ENCODE measurements at places on chromosomes 16 and 17. TPM values are rescaled to one million over a fixed set of nuclear protein-coding genes. Genes with fewer than 3 reads are reported as not detected.
A peak's percentile ranks its signal among the peaks of the same experiment; 100 is the strongest.

DNA sequence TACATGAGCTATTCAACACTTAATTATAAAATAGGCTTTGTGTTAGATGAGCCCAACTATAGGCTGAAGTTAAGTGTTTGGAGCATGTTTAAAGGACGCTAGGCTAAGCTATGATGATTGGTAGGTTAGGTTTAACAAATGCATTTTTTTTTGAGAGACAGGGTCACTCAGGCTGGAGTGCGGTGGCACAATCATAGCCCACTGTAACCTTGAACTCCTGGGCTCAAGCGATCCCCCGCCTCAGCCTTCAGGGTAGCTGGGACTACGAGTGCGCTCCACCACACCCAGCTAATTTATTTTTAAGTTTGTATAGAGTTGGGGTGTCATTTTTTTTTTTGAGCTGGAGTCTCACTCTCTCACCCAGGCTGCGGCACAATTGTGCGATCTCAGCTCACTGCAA, 19.3 kb upstream of the GPRC5C start:
- H3K4me1 ChIP-seq: peaks cover 6% of the 10 kb centered on the region
- H3K27ac ChIP-seq: no peak overlapping the region
- H3K36me3 ChIP-seq: peaks cover 1% of the 10 kb centered on the region

- peaks cover 2% of the 10 kb centered on the region for H3K4me1 ChIP-seq
- no peak overlapping the region for H3K27ac ChIP-seq
- no peak overlapping the region for H3K4me3 ChIP-seq
- peaks cover 13% of the 10 kb centered on the region for H3K36me3 ChIP-seq
- H3K27me3 ChIP-seq: no peaks in the 10 kb centered on the region
- no peak for DNase-seq
Observed at GRCh38 chr17:81576621-81577277, 24.6 kb upstream of the FAAP100 start.

DNA sequence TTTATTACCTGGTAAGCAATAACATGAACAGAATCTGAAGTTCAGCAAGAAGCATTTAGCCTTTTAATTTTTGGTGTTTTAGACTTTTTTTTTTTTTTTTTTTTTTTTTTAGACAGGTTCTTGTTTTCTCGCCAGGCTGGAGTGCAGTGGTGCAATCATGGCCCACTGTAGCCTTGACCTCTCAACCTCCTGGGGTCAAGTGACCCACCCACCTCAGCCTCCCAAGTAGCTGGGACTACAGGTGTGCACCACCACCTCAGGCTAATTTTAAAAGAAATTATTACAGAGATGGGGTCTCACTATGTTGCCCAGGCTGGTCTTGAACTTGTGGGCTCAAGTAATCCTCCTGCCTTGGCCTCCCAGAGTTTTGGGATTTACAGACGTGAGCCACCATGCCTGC, 173.0 kb upstream of the RBL2 start:
- no peak for DNase-seq
- H3K4me3 ChIP-seq: no peak overlapping the region
- peaks cover 29% of the 10 kb centered on the region for H3K36me3 ChIP-seq
- H3K27me3 ChIP-seq: no peaks in the 10 kb centered on the region

DNA sequence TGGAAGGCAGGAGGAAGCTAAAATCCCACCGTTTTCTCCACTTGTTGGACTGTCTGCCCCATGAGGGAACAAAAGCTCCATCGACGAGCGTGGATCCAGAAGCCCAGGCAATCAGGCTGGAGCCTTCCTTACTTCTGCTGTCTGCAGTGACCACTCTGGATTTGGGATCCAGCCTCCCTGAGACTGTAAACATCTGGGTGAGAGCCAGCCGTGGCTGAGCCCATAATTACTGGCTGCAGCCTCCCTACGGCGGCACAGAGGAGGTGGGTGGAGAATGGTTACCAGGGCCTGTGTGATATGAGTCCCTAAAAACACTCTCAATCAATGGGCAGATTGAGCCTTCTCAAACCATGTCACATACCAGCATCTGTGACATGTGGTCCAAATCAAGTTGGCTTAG, 158.2 kb downstream of the FOXL1 start:
- H3K4me3 ChIP-seq: no peak overlapping the region
- peaks cover 60% of the 10 kb centered on the region for H3K27me3 ChIP-seq
- no peak for DNase-seq

DNA sequence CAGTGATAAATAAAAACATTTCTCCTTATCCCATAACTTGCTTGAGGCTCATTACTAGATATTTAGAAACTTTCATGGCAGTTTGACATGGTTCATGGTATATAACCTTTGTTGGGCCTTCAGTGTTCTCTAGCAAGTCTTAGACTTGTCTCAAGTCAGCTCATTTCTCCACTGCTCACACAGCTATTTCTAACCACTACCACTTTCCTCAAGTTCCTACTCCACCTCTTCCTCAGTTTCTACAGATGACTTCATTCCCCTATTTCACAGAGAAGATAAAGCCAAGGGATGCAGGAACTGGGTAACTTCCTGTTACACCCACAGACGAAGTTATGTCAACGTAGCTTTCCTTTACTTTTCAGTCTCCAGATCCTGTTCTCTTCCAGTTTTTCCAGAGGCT, 23.2 kb downstream of the NLK start:
- peaks cover 14% of the 10 kb centered on the region for H3K4me1 ChIP-seq
- H3K27me3 ChIP-seq: no peaks in the 10 kb centered on the region
- peaks cover 18% of the 10 kb centered on the region for H3K36me3 ChIP-seq
- no peak overlapping the region for H3K4me3 ChIP-seq
- H3K27ac ChIP-seq: peak overlapping the region; percentile 0

- H3K36me3 ChIP-seq: no peaks in the 10 kb centered on the region
- H3K27me3 ChIP-seq: no peaks in the 10 kb centered on the region
- H3K4me1 ChIP-seq: no peaks in the 10 kb centered on the region
- H3K27ac ChIP-seq: no peak overlapping the region
- DNase-seq: no peak
- no peak overlapping the region for H3K4me3 ChIP-seq
Observed at GRCh38 chr16:88835383-88835782, 21.4 kb downstream of the GALNS start.

GRCh38 chr16:31472709-31473203, 804 bp downstream of the TGFB1I1 start:
- no peak overlapping the region for H3K27ac ChIP-seq
- H3K27me3 ChIP-seq: peaks cover 40% of the 10 kb centered on the region
- no peaks in the 10 kb centered on the region for H3K36me3 ChIP-seq
- DNase-seq: peak; percentile 57
- H3K4me1 ChIP-seq: peaks cover 14% of the 10 kb centered on the region

GRCh38 chr16:4514606-4515005, 24.0 kb downstream of the CDIP1 start:
- H3K27ac ChIP-seq: peak overlapping the region; percentile 87
- peaks cover 19% of the 10 kb centered on the region for H3K36me3 ChIP-seq
- no peaks in the 10 kb centered on the region for H3K27me3 ChIP-seq
- H3K4me1 ChIP-seq: peaks cover 51% of the 10 kb centered on the region

DNA sequence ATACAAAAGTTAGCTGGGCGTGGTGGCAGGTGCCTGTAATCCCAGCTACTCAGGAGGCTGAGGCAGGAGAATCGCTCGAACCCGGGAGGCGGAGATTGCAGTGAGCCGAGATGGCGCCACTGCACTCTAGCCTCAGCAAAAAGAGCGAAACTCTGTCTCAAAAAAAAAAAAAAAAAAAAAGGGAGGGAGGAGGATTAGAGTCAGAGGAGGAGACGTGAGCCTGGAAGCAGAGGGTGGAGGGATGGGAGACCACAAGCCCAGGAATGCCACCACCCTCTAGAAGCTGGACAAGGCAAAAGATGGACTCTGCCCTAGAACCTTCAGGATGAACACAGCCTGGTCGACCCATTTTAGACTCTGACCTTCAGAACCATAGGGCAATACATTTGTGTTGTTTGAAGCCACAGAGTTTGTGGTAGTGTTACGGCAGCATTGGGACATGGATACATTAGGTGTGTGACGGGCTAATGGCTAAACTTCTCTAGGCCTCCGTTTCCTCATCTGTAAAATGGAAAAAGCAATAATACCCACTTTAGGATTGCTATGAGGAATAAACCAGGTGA, 2.1 kb upstream of the SMIM22 start:
- peaks cover 2% of the 10 kb centered on the region for H3K4me1 ChIP-seq
- no peak for DNase-seq
- no peaks in the 10 kb centered on the region for H3K36me3 ChIP-seq

- no peaks in the 10 kb centered on the region for H3K27me3 ChIP-seq
- H3K36me3 ChIP-seq: no peaks in the 10 kb centered on the region
- DNase-seq: no peak
- H3K4me1 ChIP-seq: no peaks in the 10 kb centered on the region
- H3K4me3 ChIP-seq: no peak overlapping the region
Observed at GRCh38 chr17:43812396-43813265, 20.3 kb downstream of the MPP3 start.

GRCh38 chr16:5541356-5541755, 443.8 kb upstream of the EEF2KMT start:
- no peaks in the 10 kb centered on the region for H3K36me3 ChIP-seq
- H3K27me3 ChIP-seq: peaks cover 4% of the 10 kb centered on the region
- no peak overlapping the region for H3K27ac ChIP-seq

GRCh38 chr17:79150799-79151198, 76.2 kb downstream of the ENGASE start:
- no peak overlapping the region for H3K27ac ChIP-seq
- peaks cover 2% of the 10 kb centered on the region for H3K27me3 ChIP-seq
- no peak for DNase-seq
- no peaks in the 10 kb centered on the region for H3K4me1 ChIP-seq
- H3K4me3 ChIP-seq: no peak overlapping the region
- no peaks in the 10 kb centered on the region for H3K36me3 ChIP-seq

DNA sequence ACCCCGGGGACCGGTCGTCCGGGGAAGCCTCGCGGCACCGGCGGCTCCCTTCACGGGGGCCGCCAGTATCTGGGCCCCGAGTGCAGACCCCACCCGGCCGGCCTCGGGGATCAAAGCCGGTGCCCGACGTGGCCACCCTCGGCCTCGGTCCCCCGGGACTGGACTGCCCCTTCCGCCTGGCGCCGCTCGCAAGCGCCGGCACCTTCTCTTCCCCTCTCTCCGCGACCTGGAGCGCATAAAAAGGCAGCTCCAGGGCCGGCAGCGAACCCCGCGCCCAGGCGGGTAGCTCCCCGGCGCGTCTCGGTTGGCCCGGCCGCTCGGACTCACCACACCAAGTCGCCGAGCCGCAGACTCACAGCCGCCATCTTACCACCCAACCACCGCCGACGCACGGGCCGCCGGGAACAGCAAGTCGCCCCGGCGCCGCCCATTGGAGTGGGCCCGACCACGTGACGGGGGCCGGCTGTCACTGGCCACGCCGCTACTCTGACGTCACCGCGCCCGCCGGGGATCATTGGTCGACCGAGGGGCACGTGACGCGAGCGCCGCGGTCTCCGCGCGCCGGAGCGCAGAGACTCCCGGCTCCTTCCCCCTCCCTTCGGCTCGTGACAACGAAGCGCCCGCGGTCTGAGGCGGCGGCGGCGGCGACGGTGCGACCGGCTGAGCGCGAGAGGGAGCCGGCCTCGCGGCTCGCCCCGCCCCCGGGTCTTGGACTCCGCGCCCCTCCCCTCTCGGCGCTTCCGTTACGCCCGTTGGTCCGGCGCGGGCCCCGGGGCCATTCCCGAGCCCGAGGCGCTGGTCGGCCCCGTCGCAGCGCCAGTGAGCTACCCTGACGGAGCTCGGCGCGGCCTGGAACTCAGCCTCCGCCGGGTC, at the start of the genes GLYR1 and UBN1:
Gene GLYR1, minus strand, starts transcription at position 388 of the 873 bp plus-strand sequence. Its CDS starts 23 bp downstream, at position 365.
Gene UBN1, plus strand, starts transcription at position 581 of the 873 bp plus-strand sequence. CDS start 5,437 bp downstream, outside the sequence.
- no peaks in the 10 kb centered on the region for H3K27me3 ChIP-seq
- peaks cover 16% of the 10 kb centered on the region for H3K36me3 ChIP-seq
- DNase-seq: peak; percentile 100
- H3K4me3 ChIP-seq: peak within 1 kb of the TSS; percentile 90
- H3K4me1 ChIP-seq: peaks cover 45% of the 10 kb centered on the region

DNA sequence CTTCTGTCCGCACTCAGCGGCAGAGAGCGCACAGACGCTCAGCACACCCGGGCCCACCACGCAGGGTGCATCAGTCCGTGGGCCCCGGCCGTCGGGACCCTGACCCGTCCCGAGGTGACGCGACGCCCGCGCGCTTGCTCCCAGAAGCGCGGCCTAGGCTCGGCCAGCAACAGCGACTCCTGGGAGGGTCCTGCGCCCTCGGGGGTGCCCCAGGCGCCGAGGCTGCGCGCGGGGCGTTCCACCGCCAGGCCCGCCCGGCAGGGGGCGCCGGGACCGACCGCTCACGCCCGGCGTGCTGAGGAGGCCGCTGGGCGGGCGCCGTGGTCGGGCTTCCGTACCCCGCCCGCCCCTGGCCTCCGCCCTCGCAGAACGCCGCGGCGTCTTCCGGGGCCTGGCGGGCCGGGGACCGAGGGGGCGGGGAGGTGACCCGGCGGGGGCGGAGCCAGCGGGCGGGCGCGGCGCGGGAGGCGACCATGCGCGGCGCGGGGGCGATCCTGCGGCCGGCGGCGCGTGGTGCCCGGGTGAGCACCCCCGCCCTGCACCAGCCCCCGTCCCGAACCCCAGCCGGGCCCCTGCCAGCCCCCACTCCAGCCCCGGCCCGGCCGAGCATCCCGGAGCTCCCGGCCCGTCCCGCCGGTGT, at the start of gene CISD3:
Gene CISD3, plus strand, starts transcription at position 456 of the 640 bp plus-strand sequence. Its CDS starts 18 bp downstream, at position 474.
- H3K27ac ChIP-seq: peak within 1 kb of the TSS; percentile 93
- H3K4me3 ChIP-seq: peak within 1 kb of the TSS; percentile 93
- H3K36me3 ChIP-seq: peaks cover 10% of the 10 kb centered on the region
- no peaks in the 10 kb centered on the region for H3K27me3 ChIP-seq

DNA sequence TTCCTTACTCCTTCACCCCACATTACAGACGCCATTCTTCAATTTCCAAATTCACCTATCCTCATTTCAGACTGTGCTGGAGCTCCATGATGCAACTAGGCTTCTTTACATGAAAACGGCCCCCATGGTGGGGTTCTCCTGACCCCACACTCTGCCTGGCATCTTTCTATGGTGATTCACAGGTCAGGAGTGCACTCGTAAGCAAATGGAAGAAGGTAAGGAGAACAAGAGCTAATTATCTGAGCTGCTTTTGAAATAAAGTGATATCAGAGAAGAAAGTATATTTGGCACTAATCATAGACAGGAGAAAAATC, 27.5 kb upstream of the SUPT4H1 start:
- no peaks in the 10 kb centered on the region for H3K36me3 ChIP-seq
- peaks cover 52% of the 10 kb centered on the region for H3K4me1 ChIP-seq
- H3K4me3 ChIP-seq: peak overlapping the region; percentile 5
- DNase-seq: no peak
- no peak overlapping the region for H3K27ac ChIP-seq
- no peaks in the 10 kb centered on the region for H3K27me3 ChIP-seq

DNA sequence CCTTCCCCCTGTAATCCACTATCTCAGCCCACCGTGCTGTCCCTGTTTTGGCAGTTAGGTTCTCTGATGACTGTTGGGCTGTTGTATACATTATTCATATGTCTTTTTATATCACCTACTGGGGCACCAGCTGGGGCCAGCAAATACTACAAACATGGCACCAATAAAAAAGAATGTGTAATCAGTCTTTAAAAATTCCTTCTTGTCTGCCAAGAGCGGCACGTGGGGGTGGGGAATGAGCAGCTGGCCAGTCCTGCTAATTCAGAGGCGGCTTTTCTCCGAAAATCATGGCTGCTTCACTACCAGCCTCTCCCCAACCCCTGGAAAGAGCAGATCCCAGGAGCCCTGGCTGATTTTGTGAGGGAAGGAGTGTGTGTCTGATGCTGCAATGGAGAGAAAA, 77.7 kb upstream of the EEF2KMT start:
- H3K27me3 ChIP-seq: peaks cover 4% of the 10 kb centered on the region
- no peak for DNase-seq
- no peak overlapping the region for H3K4me3 ChIP-seq
- no peaks in the 10 kb centered on the region for H3K4me1 ChIP-seq

- H3K4me1 ChIP-seq: peaks cover 5% of the 10 kb centered on the region
- peaks cover 27% of the 10 kb centered on the region for H3K36me3 ChIP-seq
- no peak overlapping the region for H3K27ac ChIP-seq
- DNase-seq: no peak
Observed at GRCh38 chr17:67891481-67892119, 66.3 kb downstream of the BPTF start.

The MYH2 gene
- total RNA-seq: not detected

The NPB gene
- total RNA-seq: 0.47 TPM

The C17orf67 gene
- 5.1 TPM for total RNA-seq

The C16orf74 gene
- total RNA-seq: 3.9 TPM

The FBXW10B gene
- total RNA-seq: not detected

The VAT1L gene
- not detected for total RNA-seq

The STH gene
- not detected for total RNA-seq

The NOD2 gene
- 2.8 TPM for total RNA-seq

The VTN gene
- total RNA-seq: 0.28 TPM

The HIGD1B gene
- total RNA-seq: not detected
